ENCODE measurements at places on chromosomes 3 and 15.

DNA sequence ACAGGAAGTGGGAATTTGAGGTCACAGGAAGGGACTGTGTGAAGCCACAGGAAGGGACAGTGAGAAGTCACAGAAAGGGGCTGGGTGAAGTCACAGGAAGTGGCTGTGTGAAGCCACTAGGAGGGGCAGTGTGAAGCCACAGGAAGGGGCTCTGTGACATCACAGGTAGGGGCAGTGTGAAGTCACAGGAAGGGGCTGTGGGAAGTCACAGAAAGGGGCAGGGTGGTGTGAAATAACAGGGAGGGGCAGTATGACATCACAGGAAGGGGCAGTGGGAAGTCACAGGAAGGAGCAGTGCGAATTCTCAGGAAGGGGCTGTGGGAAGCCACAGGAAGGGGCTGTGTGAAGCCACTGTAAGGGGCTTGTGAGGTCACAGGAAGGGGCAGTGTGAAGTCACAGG, 35.8 kb downstream of the GASK1A start:
- H3K4me1 ChIP-seq, result no peaks in the 10 kb centered on the region
- no peak overlapping the region for H3K27ac ChIP-seq
- H3K36me3 ChIP-seq, result no peaks in the 10 kb centered on the region

GRCh38 chr15:70618929-70619328, 144.4 kb downstream of the UACA start:
- no peaks in the 10 kb centered on the region for H3K4me1 ChIP-seq
- no peaks in the 10 kb centered on the region for H3K27me3 ChIP-seq
- H3K4me3 ChIP-seq, result no peak overlapping the region
- no peak for DNase-seq

GRCh38 chr3:57169108-57169507, 4.0 kb upstream of the IL17RD start:
- H3K27ac ChIP-seq, result no peak overlapping the region
- no peak overlapping the region for H3K4me3 ChIP-seq
- no peaks in the 10 kb centered on the region for H3K4me1 ChIP-seq
- H3K27me3 ChIP-seq, result no peaks in the 10 kb centered on the region

- no peak overlapping the region for H3K4me3 ChIP-seq
- DNase-seq, result no peak
- no peak overlapping the region for H3K27ac ChIP-seq
- H3K36me3 ChIP-seq, result no peaks in the 10 kb centered on the region
These were observed 116.3 kb downstream of the RPL22L1 start for GRCh38 chr3:170753421-170754310.

- H3K27ac ChIP-seq, result no peak overlapping the region
- H3K27me3 ChIP-seq, result no peaks in the 10 kb centered on the region
- no peak overlapping the region for H3K4me3 ChIP-seq
- H3K4me1 ChIP-seq, result no peaks in the 10 kb centered on the region
- DNase-seq, result no peak
- H3K36me3 ChIP-seq, result no peaks in the 10 kb centered on the region
These were observed 28.6 kb upstream of the WNT5A start for GRCh38 chr3:55515550-55516246.

DNA sequence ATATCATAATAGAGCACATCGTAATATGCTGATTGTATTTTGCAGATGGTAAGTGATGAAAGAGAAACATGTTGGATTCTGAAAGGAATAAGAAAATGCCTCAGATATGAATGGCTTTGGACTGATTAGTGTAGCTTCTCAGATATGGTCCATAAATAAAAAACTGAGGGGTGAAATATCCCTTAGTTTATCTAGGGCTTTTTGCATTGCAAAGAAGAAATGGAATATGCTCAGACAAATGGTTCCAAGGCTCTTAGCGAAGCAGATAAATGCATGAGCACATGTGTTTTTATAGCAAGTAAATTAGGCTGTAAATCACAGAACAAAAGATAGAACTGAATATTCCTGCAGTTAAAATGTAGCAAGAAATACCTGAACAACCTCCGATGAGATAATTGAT, 820.9 kb upstream of the GRM7 start:
- H3K4me3 ChIP-seq, result no peak overlapping the region
- no peaks in the 10 kb centered on the region for H3K27me3 ChIP-seq

GRCh38 chr3:88147261-88147660, 2.5 kb upstream of the C3orf38 start:
- peaks cover 7% of the 10 kb centered on the region for H3K4me1 ChIP-seq
- no peaks in the 10 kb centered on the region for H3K27me3 ChIP-seq
- H3K36me3 ChIP-seq, result no peaks in the 10 kb centered on the region
- no peak overlapping the region for H3K4me3 ChIP-seq
- H3K27ac ChIP-seq, result no peak overlapping the region
- DNase-seq, result no peak

DNA sequence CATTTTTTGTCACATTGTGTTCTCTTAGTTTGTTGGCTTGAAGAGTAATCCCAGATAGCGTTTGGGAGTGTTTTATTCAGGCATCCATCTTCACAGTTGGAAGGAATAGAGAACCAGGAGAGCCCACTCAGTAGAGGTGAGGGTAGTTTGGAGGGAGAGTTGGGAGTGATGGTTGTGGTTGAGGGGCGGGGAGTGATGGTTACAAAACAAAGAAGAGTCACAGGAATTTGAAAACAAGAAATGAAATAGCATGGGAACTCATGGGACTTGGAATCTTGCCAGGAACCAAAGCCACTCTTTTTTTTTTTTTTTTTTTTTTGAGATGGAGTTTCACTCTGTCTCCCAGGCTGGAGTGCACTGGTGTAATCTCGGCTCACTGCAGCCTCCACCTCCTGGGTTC, 36.3 kb downstream of the DUT start:
- H3K4me3 ChIP-seq, result no peak overlapping the region
- H3K4me1 ChIP-seq, result no peaks in the 10 kb centered on the region
- no peaks in the 10 kb centered on the region for H3K36me3 ChIP-seq
- DNase-seq, result no peak
- no peaks in the 10 kb centered on the region for H3K27me3 ChIP-seq

GRCh38 chr3:187080799-187081450, 58.4 kb downstream of the RPL39L start:
- H3K4me3 ChIP-seq, result no peak overlapping the region
- DNase-seq, result no peak
- H3K27me3 ChIP-seq, result no peaks in the 10 kb centered on the region
- no peaks in the 10 kb centered on the region for H3K36me3 ChIP-seq

DNA sequence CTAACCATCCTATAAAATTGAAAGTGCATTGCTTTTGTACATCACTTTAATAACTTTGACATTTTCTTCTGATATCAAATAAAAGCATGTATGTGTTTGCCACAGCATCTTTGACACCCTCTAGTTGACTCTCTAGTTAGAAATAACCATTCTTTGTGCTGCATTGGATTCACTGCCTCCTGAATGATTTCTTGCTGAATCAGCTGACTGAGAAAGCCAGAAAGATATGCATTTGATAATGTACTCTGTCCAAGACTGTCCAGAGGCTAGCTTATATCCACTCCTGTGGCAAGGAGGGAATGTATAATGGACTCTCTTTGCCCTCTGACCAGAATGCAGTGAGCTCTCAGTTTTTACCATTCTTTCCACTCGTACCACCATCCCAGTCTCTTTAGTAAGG, 6.2 kb downstream of the RAB11A start:
- H3K36me3 ChIP-seq, result no peaks in the 10 kb centered on the region
- no peaks in the 10 kb centered on the region for H3K27me3 ChIP-seq
- no peak overlapping the region for H3K27ac ChIP-seq
- H3K4me3 ChIP-seq, result no peak overlapping the region
- DNase-seq, result no peak
- H3K4me1 ChIP-seq, result no peaks in the 10 kb centered on the region

DNA sequence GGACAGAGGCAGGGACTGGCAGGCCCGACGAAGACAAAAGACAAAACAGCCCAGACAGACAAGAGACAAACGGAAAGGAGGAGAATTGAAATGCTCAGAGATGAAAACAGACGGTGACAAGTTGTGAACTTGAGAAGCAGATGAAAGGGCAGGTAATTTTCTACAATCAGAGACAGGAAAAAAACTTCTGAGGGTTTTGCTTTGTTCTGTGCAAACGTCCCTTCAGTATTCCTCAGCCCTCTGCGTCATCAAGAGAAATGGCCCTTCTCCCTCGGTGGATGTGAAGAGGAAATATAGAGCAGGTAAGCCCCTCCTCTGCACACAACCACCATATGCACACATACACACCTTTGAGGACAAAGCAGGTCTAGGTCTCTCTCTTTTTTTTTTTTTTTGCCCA, 206.6 kb downstream of the UACA start:
- H3K27me3 ChIP-seq, result no peaks in the 10 kb centered on the region
- H3K4me1 ChIP-seq, result no peaks in the 10 kb centered on the region
- H3K27ac ChIP-seq, result no peak overlapping the region
- no peak overlapping the region for H3K4me3 ChIP-seq
